ENCODE measurements at places on chromosomes 4 and X.

DNA sequence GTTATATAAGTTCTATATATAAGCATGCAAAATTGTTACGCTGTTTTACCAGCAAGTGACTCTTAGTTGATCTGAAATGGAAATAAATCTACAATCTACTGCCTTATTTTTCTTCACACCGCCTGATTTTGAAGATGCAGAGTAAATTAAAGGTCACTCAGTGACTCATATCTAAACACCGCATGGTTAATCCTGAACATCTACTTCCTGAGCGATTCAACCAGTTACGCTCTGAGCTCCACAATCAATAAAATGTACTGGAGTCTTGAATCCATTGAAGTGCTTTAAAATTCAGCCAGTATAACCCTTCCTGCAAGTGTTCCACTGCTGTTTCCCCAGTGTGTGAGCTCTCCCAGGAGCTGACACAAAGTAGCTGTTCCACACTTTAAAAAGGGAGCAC lies 192.8 kb downstream of the SLC7A11 start:
- no peak for DNase-seq

DNA sequence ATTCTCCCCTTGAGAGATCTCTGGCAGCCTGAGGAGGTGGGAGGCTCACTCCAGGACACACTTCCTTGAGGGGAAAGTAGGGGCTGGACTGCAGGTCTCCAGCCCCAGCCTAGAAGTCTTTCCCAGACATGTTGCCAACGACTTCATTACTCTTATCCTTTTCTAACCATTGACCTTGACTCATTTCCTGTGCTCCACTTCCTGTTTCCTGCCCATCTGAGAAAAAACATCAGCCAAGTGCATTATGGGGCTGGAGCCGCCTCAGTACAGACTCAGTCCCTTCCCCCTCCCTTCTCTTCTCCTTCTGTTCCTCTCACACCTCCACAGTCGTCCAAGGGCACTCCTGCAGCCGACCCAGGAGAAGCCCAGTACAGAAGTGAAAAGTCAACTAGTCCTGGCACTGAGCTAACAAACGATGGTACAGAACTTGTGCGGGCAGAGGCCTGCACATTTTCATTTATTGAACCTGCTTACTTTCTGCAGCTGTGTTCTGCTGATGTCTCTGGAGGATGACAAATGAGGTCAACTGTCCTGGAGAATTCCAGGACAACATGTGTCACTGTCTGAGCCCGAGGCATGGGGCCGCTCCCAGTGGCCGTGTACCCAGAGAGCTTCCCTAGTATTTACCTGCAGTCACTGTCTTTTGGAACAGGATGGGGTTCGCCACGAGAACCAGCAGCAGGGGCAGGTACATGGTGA lies 20.1 kb downstream of the GPR143 start:
- DNase-seq = no peak

- DNase-seq = no peak
These were observed 104.0 kb upstream of the BMP2K start for GRCh38 chr4:78671903-78672815.

GRCh38 chr4:183349673-183350072 lies 27.4 kb upstream of the CLDN24 start:
- DNase-seq = no peak

- peak; percentile 5 for DNase-seq
These were observed 27.1 kb upstream of the STBD1 start for GRCh38 chr4:76279462-76279861.

DNA sequence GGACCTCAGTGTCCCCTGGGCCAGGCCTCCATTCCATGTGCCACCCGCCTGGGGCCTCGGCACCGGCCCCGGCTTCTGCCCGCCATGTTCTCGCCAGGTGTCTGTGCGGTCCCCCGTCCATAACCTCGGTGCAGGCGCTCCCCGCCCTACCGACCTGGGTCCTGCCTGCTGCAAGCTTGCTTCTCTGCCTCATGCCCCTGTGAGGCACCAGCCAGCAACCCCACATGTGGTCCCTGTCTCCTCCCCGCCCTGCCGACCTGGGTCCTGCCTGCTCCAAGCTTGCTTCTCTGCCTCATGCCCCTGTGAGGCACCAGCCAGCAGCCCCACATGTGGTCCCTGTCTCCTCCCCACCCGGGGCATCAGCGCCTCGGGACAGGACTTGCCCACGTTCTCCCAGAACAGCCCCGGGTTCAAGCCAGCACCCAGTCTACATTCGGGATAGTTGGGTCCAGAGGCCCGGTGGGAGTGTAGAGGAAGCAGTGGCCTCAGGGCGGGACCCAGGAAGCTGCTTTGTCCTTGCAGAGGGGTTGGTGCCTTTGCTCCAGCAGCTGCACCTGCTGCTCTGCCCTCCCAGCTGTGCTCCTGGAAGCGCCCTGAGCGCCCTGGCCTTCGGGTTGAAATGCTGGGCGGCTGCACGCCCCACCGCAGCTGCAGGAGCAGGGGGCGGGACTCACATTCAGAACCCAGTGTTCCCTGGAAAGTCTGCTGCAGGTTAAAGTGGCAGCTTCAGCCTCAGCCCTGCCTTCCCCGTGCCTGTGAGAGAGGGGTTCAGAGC lies 20.1 kb upstream of the UVSSA start:
- DNase-seq = no peak

DNA sequence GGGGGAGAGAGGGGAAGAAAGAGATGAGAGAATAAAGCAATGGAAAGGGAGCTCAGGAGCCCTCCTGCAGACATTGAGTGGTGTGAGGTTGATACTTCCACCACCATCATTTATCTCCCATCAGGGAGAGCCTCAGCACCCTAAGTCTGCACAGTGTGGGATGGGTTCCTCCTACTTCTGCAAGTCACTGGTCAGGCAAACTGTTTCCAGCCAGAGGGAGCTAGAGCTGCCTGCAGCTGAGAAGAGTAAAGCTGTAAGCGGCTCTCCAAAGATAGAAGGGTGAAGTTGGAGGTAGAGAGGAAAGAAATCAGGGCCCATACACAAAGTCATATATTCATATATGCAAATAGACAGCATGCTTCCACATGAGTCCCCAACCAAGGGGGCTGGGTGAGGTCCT lies 21.9 kb upstream of the ZNF81 start:
- no peak for DNase-seq

DNA sequence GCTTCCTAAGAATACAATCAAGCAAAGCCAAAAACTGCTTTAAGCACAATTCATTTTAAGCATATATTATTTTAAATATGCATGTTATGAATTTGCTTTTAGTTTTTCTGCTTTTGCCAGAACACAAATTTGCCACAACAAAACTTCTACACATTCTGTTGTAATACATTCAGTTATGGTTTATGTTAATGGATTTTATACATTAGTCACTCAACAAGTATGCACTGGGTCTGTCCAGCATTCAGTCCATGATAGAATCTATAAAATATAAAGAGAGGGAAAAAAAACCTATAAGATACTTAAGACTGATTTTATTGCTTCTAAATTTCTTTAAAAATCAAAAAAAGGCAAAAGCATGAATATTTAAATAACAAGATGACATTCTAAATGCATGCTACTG lies 22.2 kb downstream of the IQCM start:
- DNase-seq = no peak

DNA sequence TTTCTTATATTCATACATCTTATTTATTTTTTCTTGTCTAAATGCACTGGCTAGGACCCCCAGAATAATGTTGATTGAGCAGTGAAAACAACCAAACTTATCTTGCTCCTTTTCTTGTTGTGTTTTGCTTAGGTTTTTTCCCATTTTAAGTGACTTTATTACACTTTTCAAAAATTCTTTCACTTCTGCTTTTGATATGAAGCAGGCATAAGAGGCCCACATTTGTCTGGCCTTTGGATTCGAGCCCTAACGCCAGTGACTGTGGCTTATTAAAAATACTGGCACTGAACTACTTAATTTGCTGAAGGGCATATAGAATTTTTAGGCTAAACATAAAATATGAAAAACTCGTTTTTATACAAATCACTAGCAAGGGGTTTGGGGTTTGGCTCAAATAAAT lies 197.0 kb downstream of the ASB9 start:
- no peak for DNase-seq

- DNase-seq = no peak
These were observed 51.6 kb downstream of the MAML3 start for GRCh38 chr4:140102421-140102820.

DNA sequence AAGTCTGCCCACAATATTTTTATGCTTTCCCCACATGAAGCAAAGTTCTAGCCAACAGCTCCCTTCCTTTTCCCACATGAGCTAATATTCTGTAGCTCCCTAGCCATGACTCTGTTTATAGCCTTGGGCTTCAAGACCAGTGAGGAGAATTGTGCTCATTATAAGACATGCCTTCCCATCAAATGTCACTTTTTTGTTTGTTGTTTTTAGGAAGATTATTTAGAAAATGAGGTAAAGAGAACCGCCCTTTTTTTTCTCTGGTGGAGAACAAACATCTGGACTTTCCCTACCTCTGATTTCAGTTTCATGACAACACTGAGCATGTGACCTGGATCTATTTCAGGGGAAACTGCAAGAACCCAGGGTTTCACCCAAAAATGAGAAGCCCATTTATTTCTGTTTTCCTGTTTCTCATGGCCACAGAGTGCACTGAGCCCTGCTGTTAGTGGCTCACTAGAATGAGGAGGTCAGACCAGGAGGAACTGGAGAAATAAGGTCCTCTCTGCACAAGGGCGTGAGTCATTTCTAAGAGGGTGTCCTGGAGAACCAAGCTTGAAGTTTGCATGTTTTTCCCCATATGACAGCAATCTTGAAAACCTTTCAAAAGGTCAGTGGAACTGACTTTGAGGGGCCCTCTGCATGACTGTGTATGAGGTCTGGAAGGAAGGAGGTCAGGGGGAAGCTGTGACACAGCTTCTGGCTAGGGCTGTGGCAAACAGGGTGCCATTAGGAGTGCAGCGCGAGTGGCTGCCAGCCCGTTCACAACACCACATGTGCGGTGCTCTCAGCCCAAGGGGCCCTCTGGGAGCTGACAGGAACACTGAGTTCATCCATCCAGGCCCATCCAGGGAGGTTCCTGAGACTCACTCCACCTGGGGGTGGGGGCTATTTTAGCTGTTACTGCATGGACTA lies 55.2 kb downstream of the CHST7 start:
- DNase-seq = no peak

GRCh38 chr4:148273501-148273986 lies 168.7 kb downstream of the NR3C2 start:
- DNase-seq = no peak

DNA sequence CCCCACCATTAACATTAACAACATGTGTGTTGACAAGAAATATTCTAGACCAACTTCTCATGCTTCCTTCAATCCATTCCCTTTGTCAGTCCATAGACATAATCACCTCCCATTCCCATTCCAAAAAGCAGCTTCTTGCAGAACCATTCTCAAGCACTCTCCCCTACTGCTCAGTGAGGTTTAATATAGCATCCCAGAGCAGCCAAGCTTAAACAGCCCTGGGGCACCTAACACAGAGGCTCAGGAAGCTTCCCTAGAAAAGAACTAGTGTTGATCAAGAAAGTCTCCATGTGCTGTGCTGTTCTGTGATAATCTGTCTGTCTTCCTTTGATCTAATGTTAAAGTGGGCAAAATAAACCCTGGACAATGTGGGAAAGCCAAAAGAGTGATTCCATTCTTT lies 174.2 kb upstream of the NOCT start:
- no peak for DNase-seq

- DNase-seq = no peak
These were observed 298.5 kb downstream of the KCTD8 start for GRCh38 chr4:44150091-44150576.

- DNase-seq = no peak
These were observed 134.3 kb downstream of the AMELX start for GRCh38 chrX:11427453-11428071.

DNA sequence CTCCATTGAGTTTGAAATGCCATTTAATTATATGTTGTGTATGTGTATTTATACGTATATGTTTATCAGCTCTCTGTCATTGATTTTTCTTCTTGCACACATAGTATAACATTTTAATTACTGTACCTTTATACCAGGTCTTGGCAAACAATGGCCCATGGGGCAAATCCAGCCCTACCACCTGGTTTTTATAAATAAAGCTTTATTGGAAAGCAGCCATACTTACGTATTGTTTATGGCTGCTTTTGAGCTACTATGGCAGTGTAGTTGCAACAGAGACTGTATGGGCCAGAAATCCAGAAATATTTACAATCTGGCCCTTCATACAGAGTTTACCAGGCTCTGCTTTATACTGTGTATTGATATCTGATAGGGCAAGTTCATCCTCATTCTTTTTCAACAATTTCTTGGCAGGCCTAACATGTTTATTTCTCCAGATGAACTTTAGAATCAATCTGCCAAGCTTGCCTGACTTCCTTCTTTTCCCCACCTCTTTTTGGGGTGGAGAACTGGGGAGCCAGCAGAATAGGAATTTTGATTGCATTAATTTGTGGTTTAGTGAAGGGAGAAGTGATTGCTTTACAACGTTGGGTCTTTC lies 15.8 kb downstream of the DCUN1D4 start:
- DNase-seq = no peak

DNA sequence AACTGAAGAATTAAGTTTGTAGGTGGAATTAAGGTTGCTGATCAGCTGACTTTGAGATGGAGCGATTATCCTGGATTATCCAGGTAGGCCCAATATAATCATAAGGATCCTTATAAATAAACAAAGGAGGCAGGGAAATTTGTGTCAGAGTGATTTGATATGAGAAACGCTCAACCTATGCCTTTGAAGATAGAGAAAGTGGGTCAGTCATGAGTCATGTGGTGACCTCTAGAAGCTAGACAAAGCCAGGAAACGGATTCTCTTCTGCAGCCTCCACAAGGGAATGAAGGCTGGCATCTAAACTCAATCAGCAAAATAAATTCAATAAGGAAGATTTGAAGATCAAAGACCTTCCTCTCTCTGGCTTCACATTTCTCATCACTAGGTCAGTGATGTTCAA lies 41.5 kb upstream of the SMIM10 start:
- DNase-seq = no peak

DNA sequence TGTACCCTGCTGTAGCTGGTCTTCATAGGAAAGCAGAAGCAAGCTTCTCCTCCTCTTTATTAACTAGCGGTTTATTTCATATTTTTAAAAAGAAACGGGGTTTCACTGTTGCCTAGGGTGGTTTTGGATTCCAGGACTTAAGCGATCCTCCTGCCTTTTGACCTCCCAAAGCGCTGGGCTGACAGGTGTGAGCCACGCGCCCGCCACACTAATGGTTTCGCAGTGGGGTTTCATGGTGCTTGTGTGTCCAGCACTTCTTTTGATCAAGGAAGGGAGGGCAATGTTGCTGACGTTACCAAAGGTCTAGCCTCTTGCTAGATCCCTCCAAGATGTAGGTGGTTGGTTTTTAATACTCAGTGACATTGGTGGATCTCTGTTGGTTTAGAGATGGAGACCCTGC lies 1.4 kb downstream of the MAEA start:
- no peak for DNase-seq
